NCI-H1092 treated with DMSO at 0.1 percent for 48 hours (cell line): ENCODE measurements at places on chromosomes 3 and 15.

DNA sequence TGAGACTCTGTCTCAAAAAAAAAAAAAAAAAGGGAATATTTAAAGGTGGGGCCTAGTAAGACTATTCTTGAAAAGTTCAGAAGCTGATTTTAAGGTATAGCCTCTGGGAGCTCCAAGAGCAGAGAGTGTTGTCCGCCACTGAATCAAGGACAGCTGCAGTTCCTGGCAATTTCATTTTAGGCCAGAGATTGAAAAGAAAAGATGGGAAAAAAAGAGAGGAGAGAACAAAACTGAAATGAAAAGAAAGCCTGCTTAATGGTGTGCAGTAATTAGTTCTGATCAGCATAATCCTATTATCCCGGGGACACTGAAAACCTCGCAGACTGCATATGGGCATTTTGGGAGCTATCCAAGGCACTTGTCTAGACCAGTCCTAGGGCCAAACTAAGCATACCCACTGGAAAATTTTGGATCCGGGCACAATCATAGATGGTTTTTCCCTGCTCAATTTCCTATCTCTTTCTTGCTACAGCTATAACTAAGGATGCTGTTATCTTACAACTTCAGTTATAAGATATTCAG lies 43.2 kb downstream of the EHHADH start:
- no peak for DNase-seq

DNA sequence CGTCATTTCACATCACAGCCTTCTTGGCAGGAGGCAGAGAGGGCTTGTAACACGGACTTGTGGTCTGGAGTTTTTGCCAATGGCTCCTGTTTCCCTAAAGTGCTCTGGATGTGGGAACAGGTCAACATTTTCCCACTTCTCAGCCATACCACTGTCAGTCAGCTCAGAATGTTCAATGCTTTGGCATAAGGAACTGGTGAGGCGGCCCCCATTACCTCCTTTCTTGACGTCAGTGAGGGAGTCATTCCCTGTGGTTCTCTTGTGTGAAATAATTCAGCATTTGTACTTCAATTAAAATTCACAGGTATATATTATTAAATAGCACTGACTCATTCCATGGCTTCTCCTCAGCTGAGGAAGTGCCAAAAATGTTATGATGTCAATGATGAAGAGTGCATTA lies 167.1 kb downstream of the P3H2 start:
- DNase-seq = no peak

DNA sequence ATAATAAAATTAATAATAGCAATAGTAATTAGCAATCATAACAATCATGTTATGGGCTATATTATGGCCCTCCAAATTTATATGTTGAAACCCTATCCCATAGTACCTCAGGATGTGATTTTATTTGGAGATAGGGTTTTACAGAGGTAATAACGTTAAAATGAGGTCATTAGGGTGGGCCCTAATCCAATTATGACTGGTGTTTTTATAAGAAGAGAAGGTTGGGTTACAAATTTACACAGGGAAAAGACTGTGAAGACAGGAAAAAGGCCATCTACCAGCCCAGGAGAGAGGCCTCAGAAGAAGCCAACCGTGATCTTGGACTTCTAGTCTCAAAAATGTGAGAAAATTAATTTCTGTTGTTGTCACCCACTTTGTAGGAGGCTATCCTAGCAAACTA lies 353.1 kb downstream of the CHL1 start:
- no peak for DNase-seq

DNA sequence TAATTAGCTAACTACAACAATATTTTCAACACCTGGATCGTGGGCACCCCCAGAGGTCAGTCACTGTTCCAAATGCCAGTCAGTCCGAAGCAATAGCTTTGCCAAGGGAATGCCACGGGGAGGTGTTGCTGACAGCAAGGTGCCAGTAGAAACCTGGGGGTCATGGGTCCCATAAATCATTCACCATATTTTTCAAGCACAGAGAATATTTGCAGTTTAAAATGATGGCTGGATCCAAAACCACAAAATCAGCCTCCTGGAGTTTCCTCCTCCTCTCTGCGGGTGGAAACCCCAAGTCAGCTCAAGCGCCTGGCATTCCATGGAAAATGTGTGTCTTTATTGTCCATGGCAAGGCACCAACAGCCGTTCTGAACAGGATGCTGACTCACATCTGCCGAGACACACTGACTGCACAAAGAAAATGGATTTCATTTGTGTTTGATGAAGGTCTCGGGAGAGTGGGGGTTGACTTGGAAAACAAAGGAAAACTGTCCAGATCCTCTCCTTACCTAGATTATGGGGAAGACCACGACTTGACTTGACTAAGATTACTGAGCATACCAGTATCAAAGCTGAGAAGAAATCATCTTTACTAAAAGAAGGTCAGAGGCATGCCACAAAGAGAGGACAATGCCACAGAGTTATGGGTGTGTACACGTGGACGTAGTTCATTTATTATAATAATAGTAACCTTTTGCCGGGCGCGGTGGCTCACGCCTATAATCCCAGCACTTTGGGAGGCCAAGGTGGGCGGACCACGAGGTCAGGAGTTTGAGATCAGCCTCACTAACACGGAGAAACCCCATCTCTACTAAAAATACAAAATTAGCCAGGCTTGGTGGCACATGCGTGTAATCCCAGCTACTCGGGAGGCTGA lies 26.4 kb downstream of the ANXA2 start:
- DNase-seq = peak; percentile 57

- DNase-seq = no peak
Observed at GRCh38 chr15:45112591-45113379, 1.2 kb downstream of the DUOX2 start.

DNA sequence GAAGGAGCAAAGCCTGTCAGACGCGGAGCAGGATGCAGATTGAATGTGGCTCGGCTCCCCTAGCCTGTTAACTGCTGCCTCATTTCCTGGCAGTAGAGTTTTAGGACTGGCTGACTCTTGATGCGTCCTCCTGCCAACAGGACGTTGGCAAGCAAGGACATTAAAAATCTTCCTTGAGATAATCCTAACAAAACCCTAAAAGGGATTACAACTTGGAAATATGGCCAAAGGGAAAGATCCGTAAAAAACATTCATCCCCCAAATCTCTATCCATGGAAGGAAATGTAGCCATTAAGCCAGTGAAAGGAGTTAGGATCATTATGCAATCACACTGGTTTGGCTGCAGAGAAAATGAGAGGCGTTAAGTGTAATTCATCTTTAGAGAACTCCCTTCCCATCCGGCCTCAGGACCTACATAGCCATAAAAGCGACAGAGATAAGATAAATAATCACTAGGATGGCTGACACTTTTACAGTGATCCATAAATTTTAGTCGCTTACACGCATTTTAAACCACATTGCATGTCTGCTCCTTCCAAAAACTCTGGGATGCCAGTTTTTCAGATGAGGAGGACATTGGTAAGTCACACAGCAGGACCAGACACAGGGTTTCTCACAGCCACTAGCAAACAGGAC lies 44.5 kb upstream of the C3orf80 start:
- DNase-seq = no peak

DNA sequence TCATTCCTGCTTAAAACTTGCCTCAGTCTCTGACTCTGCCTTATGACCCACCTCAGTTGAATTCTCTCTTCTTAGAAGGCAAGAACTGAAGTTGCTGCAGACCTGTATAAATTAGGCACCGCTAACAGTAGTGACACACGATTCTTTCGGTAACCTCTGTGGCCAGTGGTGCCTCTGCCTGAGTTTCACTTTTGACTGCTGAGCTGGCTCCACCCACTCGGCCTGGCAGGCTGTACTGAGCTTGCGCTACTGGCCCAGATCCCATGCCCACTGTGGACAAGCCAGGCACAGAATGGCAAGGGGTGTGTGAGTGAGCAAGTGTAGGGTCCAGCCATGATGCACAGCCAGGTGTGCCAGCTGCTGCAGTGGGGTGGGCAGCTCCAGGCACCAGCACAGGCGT lies 19.1 kb upstream of the EIF1B start:
- DNase-seq = no peak

DNA sequence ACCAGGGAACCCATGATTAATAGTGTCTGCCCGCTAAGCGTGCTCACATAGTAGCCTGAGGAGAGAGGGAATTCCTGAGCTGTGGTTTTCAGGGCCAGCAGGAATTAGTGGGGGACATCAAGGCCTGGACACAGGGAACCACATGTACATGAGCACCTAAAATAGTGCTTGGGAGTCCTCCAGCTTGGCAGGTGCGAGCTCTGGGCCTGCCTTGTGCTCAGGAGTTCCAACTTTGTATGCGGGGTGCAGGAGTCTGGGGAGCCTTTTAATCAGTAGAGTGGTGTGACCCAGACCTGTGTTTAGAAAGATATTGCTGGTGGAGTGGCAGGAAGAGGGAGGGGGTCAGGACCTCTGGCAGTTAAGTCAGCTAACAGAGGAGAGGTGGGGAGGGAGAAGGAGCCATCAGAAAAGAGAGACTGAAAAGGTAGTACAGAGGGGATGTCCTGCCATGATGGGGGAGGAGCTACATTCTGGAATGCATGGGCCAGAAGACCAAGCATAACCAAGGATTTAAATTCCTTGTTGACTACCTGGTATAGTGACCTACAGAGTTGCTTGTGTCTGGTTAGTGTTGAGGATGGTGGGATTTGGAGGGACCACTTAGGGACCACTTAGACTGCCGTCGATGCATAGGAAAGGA lies 1.9 kb downstream of the DAG1 start:
- no peak for DNase-seq

- DNase-seq = no peak
Observed at GRCh38 chr3:48708481-48708889, 8.5 kb downstream of the IP6K2 start.

GRCh38 chr3:58864480-58864879 lies 185.3 kb downstream of the CFAP20DC start:
- DNase-seq = no peak

DNA sequence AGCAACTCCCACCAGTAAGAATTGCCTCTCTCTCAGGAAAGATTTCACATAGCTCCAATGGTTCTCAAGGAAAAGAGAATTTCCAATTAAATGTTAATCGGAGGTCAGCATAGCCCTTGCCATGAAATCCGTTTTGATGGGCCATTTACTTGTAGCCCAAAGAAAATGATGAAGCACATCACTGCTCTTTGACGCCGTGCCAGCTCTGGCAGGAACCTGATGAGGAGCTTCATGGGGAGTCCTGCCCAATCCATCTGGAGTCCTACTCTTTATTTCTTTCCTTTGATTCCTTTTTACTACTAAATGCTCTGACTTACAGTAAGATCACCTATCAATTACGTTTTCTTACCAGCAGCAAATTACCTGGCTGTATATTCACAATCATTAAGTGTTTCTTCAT lies 84.7 kb downstream of the FGF12 start:
- no peak for DNase-seq

- DNase-seq = no peak
Observed at GRCh38 chr15:90903733-90904536, 833 bp downstream of the MAN2A2 start.

GRCh38 chr15:68432441-68433064 lies 590 bp upstream of the ITGA11 start:
- no peak for DNase-seq

GRCh38 chr3:178415384-178415783 lies 120.9 kb upstream of the KCNMB2 start:
- no peak for DNase-seq

DNA sequence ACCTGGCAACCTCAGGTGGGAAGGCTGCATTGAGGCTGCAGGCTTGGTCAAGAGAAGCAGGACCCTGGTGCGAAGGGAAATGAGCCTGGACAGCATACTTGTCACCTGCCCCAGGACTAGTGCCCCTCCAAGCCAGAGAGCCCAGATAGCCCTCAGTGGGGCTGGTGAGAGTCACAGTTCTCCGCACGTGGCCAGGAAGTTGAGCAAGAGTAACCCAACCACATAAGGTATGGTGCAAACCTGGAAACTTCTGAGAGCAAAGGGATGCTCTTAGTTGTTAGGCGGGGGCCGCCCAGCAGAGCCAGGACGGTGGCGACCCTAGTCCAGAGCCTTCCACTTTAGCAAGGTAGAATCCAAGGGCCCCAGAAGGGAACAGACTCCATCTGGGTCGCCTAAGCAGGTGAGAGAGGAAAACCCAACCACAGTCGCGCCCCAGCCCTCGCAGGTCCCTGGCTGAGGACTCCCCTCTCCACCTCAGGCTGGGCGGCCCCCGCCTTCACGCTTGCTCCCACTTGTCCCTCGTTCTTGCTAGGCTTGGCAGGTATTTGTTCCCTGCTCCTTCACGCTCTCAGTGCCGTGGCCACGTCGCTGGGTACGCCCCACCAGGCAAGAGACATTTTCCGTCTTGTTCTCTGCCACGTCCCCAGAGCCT lies 1.1 kb upstream of the VPS18 start:
- no peak for DNase-seq

- no peak for DNase-seq
Observed at GRCh38 chr3:74624301-74624700, 9.8 kb upstream of the CNTN3 start.

DNA sequence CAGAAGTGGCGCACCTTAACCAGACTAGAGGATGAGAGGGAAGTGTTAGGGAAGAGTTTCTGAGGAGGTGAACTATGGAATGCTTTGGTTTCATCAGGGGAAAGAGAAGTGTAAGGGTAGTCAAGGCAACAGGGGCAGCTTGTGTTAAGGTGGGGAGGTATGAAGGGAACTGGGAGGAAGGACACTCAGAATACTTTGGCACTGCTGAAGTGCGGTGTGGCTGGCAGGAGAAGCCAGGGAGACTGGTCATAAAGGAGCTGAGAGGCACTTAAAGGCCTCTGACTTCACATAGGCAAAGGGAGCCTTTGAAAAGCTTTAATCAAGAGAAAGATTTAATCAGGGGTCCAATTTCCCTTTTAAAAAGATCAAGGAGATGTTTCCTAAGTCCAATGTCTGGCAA lies 129.0 kb downstream of the ERC2 start:
- no peak for DNase-seq

DNA sequence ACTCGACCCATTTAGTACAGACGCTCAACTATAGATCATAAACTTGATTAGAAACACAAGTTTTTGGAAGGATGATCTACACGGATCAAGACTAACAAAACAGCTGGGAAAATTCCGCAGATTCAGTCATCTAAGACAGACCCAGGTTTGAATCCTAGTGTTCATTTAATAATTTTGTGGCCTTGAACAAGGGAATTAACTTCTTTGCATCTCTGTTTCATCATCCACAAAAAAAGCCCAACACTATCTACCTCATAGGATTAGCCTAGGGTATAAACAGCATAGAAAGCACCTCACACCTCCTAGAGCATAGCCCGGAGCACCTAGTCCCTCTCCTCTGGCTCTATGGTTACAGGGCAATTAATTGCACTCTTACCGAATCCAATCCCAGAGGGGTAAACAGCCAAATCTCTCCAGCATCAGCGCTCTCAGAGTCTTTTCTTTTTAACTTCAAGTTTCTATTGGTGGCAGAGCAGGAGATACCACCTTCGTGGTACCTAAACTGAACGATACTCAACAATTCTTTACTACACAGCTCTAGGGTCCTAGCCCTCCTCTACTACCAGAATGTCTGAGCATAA lies 3.5 kb downstream of the TBL1XR1 start:
- no peak for DNase-seq

GRCh38 chr3:160739079-160739478 lies 17.0 kb upstream of the PPM1L start:
- DNase-seq = no peak

- DNase-seq = no peak
Observed at GRCh38 chr15:29911705-29912104, 89.4 kb upstream of the TJP1 start.

GRCh38 chr3:121758727-121759450 lies 9.3 kb upstream of the GOLGB1 start:
- no peak for DNase-seq

- peak; percentile 64 for DNase-seq
Observed at GRCh38 chr3:66449411-66449974, 51.3 kb downstream of the LRIG1 start.

GRCh38 chr3:54578417-54578816 lies 349.4 kb downstream of the LRTM1 start:
- no peak for DNase-seq
